Cardiac muscle cell (in vitro differentiated cells and primary cell): ENCODE measurements at places on chromosomes 3 and 15.
A peak's percentile ranks its signal among the peaks of the same experiment; 100 is the strongest.

GRCh38 chr3:170485696-170486095 lies 67.0 kb downstream of the CLDN11 start:
- DNase-seq: no peak
- H3K36me3 ChIP-seq: no peaks in the 10 kb centered on the region
- no peaks in the 10 kb centered on the region for H3K27me3 ChIP-seq
- no peak overlapping the region for H3K27ac ChIP-seq
- H3K4me1 ChIP-seq: no peaks in the 10 kb centered on the region

GRCh38 chr15:60328852-60329443 lies 68.8 kb downstream of the ANXA2 start:
- no peaks in the 10 kb centered on the region for H3K4me1 ChIP-seq
- peak; percentile 39 for DNase-seq
- no peak overlapping the region for H3K27ac ChIP-seq
- no peaks in the 10 kb centered on the region for H3K36me3 ChIP-seq

DNA sequence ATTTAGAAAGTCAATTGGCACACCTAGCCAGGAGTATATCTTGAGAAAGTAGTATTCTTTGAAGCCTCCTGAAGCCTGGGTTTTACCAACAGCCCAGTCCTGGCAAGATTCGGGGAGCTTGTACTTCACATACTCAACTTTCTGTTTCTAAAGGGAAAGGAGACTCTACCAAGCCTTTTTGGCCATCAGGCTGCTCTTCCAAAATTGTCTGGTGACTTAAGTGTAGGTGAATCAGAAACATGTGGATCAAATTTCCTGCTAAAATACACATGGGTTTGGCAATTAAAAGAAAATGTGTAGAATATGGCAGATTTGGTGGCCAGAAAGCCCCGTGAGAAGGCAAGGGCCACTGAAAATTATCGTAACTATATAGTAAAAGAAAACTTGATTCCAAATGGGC lies 15.9 kb upstream of the GREM1 start:
- H3K4me3 ChIP-seq: no peak overlapping the region
- no peaks in the 10 kb centered on the region for H3K36me3 ChIP-seq
- H3K4me1 ChIP-seq: no peaks in the 10 kb centered on the region
- no peak for DNase-seq
- H3K27ac ChIP-seq: no peak overlapping the region

GRCh38 chr15:35740761-35741160 lies 194.8 kb upstream of the DPH6 start:
- H3K4me3 ChIP-seq: no peak overlapping the region
- peak; percentile 66 for DNase-seq
- no peaks in the 10 kb centered on the region for H3K36me3 ChIP-seq
- H3K4me1 ChIP-seq: peaks cover 11% of the 10 kb centered on the region
- H3K27me3 ChIP-seq: no peaks in the 10 kb centered on the region

- H3K27ac ChIP-seq: no peak overlapping the region
- H3K4me3 ChIP-seq: no peak overlapping the region
- no peaks in the 10 kb centered on the region for H3K36me3 ChIP-seq
- DNase-seq: no peak
Observed at GRCh38 chr3:186176373-186176990, 67.6 kb upstream of the ETV5 start.

GRCh38 chr3:151283907-151284461 lies 5.6 kb upstream of the P2RY14 start:
- no peak overlapping the region for H3K4me3 ChIP-seq
- H3K27me3 ChIP-seq: no peaks in the 10 kb centered on the region
- no peaks in the 10 kb centered on the region for H3K36me3 ChIP-seq
- H3K27ac ChIP-seq: no peak overlapping the region

GRCh38 chr3:53168175-53168923 lies 7.3 kb downstream of the PRKCD start:
- H3K36me3 ChIP-seq: no peaks in the 10 kb centered on the region
- H3K4me3 ChIP-seq: no peak overlapping the region
- peaks cover 76% of the 10 kb centered on the region for H3K27me3 ChIP-seq
- no peak for DNase-seq

GRCh38 chr3:90241481-90241880 lies 1134.1 kb downstream of the EPHA3 start:
- H3K36me3 ChIP-seq: no peaks in the 10 kb centered on the region
- H3K4me1 ChIP-seq: no peaks in the 10 kb centered on the region
- no peak overlapping the region for H3K4me3 ChIP-seq
- H3K27me3 ChIP-seq: no peaks in the 10 kb centered on the region
- no peak overlapping the region for H3K27ac ChIP-seq

DNA sequence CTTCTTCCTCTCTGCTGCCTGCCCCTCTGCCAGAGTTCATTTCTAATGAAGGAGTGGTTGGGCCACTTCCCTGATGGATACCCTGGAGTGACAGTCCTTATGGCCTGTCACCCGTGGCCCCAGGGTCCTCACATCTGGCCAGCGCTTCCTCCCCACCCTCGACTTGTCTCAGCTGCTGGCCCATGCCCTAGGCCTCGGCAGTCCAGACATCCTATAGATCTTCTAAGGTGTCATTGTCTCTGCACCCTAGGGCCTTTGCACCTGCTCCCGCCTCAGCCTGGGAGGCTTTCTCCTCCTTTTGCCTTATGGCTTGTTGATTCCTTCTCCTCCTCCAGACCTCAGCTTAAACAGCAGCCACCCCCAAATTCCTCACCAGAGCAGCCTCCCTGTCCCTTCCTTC lies 181.0 kb downstream of the NSMCE3 start:
- no peaks in the 10 kb centered on the region for H3K4me1 ChIP-seq
- DNase-seq: no peak
- H3K27me3 ChIP-seq: no peaks in the 10 kb centered on the region
- H3K36me3 ChIP-seq: no peaks in the 10 kb centered on the region
- H3K27ac ChIP-seq: no peak overlapping the region
- H3K4me3 ChIP-seq: no peak overlapping the region
